CD8-positive, alpha-beta T cell (primary cell): ENCODE measurements at places on chromosomes 6 and 20.

- no peak for DNase-seq
Measured at GRCh38 chr20:58598211-58599015, 52.7 kb upstream of the STX16 start.

DNA sequence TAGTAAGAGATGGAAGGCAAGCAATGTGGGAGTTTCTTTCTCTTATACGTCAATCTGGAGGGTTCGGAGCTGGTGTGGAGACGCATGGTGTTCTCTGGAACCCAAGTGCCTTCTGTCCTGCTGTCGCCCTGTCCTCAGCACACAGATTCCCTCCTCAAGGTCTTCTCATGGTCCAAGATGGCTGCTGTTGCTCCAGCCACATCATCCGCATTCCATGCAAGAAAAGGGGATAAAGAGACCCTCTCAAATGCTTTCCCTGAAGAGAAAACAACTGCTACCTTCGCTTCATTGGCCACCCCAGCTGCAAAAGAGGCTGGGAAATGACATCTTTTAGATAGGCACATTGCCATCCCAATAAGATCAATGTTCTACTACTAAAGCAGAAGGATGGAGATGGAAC, 151.2 kb downstream of the ANKRD60 start:
- DNase-seq, result no peak

- DNase-seq, result no peak
Measured at GRCh38 chr20:12722091-12722490, 286.7 kb upstream of the SPTLC3 start.

DNA sequence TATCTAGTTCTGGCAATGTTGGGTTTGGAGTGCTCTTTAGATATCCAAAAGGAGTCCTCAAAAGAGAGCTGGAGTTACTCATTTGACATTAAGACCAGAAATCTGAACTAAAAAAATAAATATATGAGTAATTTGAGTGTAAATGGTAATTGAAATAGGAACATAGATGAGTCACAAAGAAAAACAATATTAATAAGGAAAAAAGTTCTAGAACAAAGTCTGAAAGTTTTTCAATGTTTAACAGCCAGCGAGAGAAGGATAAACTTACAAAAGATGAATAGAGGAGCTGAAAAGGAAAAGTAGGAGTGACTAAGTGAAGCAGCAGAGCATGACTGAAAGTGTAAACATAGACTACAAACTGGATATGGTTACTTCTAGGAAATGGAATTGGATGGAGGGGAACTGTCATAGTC, 46.8 kb downstream of the EPM2A start:
- DNase-seq, result no peak

- DNase-seq, result no peak
Measured at GRCh38 chr20:25227317-25227831, 20.5 kb upstream of the PYGB start.

DNA sequence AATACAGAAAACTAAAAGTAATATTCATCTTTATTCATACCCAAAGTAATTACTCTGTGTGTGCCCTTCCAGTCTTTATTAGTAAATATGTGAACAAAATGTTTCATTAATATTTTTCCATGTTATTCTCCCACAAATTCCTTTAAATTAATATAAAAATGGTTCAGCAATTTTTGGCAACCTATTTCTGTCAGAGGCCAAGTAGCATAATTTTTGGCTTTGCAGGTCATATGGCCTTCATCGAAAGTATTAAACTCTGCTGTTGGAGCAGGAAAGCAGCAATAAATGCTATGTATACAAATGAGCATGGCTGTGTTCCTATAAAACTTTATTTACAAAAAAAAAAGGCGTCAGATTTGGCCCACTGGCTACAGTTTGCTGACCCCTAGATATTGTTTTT, 16.1 kb downstream of the ZC2HC1B start:
- DNase-seq, result no peak
